GM12892 (cell line): ENCODE measurements at places on chromosomes 11 and 22.
A peak's percentile ranks its signal among the peaks of the same experiment; 100 is the strongest.

GRCh38 chr11:70210051-70210501 is 7.0 kb downstream of the FADD start:
- no peak for DNase-seq

DNA sequence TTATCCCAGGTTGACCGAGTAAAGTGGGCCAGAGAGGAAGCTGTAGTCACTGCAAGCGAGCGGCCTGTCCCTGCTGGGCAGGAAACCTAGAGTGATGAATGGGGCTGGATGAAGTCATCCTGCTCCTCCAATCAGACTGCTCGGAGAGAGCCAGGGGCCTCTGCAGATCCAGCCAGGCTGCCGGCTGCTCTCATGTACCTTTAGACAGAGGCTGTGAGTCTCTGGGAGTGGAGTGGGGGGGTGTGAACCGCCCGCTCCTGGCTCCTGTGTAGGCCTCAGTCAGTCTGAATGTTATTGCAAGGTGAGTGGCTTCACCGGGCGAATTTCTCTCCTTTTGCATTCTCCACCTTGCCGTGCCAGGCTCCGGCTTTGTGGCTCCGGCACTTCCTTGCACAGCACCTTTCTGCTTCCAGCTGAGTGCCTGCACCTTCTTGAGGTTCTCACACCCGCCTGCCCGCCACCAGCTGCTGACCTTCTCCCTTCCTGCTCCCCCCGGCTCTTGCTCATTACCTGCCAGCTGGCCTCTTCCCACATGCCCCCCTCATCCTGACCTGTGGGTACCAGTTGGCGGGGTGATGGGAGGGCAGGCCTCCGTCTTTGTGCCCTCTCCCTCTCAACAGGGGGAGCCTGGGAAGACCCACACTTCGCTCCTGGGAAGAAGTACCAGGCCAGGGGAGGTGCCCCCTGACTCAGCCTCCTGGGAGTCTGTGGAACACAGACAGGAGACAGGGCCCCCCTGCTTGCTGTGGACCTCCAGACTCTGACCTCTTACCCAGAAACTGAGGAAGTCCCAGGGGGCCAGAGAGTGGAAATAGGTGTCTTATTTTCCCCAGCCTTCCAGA is 79.9 kb downstream of the GRAMD1B start:
- no peak for DNase-seq

DNA sequence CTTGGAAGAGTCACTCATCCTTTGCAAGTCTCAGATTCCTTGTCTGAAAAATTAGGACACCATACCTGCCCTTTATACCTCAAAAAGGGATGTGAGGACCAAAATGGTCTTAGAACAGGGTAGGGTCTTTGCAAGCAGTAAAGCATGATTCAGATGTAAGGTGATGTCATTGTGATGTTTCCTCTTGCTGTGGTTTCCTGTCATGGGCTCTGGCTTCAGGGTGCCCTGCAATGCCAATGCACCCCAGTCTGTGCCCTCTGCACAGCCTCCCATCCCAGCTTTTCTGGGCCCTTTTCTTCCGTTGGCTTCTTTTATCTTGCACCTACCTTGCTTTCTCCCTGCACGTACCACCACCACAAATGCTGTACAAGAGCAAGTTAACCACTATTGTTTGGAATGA is 87.8 kb upstream of the NNMT start:
- no peak for DNase-seq

GRCh38 chr11:103016031-103016430 is 60.5 kb upstream of the MMP13 start:
- no peak for DNase-seq

GRCh38 chr22:23115825-23116494 is 25.8 kb downstream of the RSPH14 start:
- no peak for DNase-seq

DNA sequence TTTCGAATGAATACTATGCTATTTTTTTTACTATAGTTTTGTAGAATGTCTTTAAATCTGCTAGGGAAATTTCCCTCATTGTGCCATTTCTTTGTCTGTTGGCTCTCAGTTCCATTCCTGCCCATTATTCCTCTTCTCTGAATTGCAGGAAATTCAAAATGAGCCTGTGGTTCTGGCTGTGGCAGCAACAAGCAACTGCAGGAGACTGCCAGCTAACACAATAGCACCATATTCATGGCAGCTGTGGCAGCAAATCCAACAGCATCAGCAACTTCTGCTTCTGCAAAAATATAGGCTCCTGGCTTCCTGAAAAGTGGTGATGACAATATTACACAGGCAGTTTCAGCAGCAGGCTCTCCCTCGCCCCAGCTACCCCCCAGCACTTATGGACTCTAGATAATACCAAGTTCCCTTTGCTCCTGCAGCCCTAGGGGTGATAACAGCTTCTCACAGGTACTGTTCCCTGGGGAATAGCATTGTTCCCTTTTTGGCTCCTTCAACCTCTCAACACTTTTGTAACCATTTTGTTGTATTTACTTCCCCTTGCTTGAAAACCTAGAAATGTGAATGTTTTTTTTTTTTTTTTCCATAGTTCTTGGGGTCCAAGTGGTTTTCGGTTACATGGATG is 9.3 kb downstream of the PATE4 start:
- no peak for DNase-seq

- DNase-seq: no peak
Measured at GRCh38 chr11:77876045-77876444, 55.1 kb downstream of the AAMDC start.

GRCh38 chr11:95338430-95338991 is 107.5 kb upstream of the SESN3 start:
- no peak for DNase-seq

- DNase-seq: no peak
Measured at GRCh38 chr22:45949891-45950290, 27.1 kb downstream of the WNT7B start.

DNA sequence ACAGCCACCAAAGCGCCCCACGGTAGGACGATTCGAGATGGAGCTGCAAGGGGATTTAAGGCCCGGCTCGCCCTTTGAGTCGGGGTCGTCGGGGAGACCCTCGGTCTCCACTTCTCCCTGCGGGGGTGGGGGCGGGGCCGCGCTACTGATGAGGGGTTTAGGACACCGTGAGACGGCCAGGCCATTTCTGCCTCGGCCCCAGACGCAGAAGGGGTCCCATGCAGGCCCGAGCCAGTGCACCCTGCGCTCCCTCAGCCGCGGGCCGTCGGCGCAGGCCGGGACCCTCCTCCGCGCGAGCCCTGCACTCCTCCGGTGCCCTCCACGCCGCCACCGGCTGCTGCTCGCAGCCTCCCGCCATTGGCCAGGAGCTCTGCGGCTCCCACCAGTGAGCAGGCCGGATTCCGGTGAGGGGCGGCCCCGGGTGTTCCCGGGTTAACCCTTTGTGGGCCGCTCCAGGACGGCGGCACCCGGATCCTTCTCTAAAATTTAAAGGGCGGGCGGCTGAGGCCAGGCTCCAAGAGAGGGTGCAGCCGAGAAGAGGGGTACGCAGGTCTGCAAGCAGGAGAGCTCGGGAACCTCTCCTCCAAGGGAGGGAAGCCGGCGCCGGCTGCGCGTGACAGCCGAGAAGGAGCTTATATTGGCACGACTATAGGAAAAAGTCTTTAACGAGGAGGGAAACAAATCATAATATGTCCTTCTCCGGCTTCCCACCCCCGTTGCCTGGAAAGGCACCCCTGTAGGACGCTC is 18.0 kb downstream of the CREB3L1 start:
- peak; percentile 76 for DNase-seq

DNA sequence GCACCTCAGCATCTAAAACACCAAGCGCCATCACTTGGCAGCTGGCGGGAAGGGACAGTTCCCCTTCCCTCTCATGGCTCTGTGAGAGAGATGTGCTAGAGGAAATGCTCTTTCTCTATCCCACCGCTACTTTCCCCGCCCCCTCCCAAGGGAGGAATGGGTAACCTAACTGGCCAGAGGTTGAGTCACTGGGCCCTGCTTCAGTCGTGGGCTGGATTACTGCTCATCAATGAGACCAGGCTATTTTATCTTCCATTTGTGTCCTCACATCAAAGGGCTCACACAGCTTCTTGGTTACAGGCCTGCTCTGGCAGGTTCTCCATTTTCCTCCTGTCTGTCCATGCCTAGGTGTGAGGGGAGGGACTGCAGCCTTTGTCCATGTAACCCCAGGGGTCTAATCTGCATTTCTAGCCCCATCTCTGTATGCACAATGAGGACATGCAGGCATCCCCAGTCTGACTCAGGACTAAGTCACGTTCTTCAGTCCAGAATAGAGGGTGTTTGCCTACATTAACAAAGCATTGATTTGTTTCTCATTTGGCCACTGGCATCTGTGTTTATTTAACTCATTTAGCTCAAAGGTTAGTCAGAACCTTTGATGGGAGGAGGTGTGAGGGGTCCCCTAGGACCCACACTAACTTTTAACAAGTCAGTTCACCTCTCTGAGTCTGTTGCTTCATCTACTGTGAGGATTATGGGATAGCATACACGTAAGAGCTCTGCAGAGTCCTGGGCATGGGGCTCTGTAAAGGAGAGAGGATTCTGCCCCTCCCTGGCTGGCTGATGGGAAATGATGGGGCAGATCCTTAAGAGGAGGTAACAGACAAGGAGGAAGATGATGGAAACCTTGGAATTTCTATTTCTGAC is 99.1 kb downstream of the XRRA1 start:
- no peak for DNase-seq

DNA sequence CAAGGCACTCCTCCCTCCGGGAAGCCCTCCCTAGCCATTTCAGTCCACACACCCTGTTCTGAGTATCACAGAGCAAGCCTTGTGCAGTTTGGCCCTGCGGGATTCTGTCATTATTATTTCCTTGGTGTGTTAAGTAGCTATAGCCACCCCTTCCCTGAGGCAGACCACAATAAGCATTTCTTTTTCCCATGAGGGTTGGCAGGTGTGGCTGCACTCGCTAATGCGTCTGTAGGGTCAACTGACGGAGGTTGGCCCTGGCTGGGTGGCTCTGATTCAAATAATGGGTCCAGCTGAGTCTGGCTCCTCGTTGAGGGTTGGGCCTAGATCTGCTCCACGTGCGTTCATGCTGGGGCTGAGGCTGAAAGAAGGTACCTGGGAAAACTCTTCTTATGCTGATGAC is 5.1 kb downstream of the F2 start:
- DNase-seq: no peak

DNA sequence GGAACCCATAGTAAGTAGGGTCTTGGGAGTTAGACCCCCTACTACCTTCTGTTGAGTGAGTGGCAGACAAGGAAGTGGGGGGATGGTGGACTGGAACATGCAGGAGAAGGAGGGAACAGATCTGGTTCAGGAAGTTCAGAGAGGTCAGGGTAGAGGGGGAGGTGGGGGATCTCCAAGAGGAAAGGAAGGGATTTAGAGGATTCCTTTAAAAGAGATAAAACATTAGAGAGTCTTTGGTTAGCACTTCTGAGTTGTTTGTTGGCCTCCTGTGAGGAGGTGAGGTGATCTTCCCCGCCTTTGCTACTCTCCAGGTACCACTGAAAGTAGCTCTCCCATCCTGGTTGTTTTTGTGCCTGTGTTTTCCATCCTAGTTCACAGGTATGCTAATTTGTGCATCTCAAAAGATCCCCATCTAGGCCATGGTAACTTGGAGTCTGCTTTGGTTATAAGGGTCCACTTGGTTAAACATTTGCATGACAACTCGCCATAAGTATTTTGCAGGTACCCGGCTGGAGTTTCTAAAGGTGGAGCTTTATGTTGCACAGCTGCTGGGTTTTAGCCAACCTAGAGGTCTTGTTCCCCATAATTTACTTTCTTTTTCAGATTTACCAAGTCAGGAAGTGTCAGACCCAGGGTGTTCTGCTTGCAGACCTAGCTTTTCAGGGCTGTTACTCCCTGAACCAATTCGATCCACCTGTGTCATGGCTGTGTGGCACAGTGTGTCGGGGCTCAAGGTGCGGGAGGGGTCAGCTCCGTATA is 79.3 kb upstream of the SORL1 start:
- peak; percentile 19 for DNase-seq

DNA sequence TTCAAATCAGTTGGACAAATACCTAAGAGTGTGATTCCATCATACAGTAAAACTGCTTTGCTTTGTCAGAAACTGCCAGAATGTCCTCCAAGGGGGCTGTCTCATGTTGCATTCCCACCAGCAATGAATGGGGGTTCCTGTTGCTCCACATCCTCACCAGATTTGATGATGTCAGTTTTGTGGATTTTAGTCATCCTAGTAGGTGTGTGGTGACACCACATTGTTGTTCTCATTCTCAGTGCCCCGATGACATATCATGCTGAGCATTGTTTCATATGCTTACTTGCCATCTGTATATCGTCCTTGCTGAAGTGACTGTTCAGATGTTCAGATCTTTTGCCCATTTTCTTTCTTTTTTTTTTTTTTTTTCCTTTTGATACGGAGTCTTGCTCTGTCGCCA is 37.0 kb downstream of the CDPF1 start:
- no peak for DNase-seq

- DNase-seq: no peak
Measured at GRCh38 chr11:108734956-108735559, 70.2 kb downstream of the DDX10 start.

GRCh38 chr11:114110123-114110522 is 50.6 kb downstream of the ZBTB16 start:
- DNase-seq: no peak

- DNase-seq: no peak
Measured at GRCh38 chr11:68473693-68474092, 13.1 kb downstream of the PPP6R3 start.

- no peak for DNase-seq
Measured at GRCh38 chr11:72688929-72689328, 14.7 kb upstream of the PDE2A start.

GRCh38 chr11:131766637-131767036 is 396.2 kb downstream of the NTM start:
- no peak for DNase-seq

DNA sequence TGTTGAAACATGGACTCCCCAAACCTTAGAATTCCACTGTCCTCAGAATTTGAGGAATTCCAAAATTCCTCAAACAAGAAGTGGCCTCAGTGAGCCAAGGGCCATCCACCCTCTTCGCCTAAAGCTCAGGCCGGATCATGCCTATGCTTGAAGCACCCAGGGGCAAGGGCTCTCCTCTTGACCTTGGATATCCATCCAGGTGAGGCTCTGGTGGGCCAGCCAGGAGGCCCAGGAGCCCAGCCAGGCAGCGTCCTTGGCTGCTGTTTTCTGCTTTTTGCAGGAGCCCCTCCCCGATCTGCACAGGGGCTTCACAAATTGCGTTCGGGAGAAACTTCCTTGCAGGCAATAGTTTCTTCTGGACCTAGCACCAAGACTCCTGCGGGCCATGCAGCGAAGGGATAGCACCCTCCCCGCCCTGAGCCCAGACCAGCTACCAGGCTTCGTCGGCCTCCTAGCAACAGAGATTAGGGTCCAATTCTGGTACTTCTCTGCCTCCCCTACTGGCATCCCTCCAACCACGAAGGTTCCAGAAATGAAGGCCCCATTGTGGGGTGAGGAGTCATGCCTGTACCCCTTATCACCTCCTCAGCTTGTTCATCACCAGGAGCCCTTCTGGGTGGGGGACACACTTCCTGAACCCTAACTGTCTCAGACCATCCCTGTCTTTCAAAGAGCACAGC is 2.0 kb downstream of the PHLDA2 start:
- DNase-seq: no peak
